Right hindlimb (tissue), 1 donor: ENCODE measurements at places on chromosomes 12 and 14.

- no peak for DNase-seq
These were observed 135.2 kb upstream of the RFLNA start for GRCh38 chr12:124159655-124160054.

- no peak for DNase-seq
These were observed 63.3 kb upstream of the ABCD2 start for GRCh38 chr12:39682689-39683477.

GRCh38 chr14:44529026-44529425, 21.9 kb upstream of the FSCB start:
- no peak for DNase-seq

- no peak for DNase-seq
These were observed 36.5 kb downstream of the WBP11 start for GRCh38 chr12:14766649-14767215.

DNA sequence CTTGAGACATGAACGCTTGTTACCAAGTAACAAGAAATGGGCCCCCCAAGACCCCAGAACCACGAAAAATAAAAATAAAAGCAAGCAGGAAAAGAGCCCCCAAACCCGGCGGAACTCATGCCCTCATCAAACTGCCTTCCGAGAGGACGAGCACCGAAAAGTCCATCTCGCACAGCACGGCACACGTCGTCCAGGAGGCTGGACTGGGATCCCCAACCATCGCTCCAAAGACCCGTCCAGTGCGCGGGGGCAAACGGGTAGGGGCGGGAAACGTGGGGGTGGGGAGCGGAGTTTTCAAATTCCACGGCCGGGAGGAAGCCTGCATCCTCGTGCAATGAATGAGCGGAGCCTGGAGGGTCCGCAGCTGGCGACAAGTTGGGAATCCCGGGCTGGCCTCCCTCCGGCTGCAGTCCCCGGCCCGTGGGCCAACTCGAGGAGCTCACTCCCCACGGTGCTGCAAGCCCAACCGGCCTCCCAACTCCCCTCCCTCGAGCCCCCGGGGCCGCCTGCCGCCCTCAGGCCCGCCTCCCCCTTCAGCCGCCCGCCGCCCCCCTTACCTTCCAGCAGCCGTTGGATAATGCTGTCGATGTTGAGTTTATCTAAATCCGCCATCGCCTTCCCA, 484 bp downstream of the PPP1CC start:
- no peak for DNase-seq
